ENCODE measurements at places on chromosomes 12 and 14. TPM values are rescaled to one million over a fixed set of nuclear protein-coding genes. Genes with fewer than 3 reads are reported as not detected.

MYH6 gene
- not detected for total RNA-seq

DNA sequence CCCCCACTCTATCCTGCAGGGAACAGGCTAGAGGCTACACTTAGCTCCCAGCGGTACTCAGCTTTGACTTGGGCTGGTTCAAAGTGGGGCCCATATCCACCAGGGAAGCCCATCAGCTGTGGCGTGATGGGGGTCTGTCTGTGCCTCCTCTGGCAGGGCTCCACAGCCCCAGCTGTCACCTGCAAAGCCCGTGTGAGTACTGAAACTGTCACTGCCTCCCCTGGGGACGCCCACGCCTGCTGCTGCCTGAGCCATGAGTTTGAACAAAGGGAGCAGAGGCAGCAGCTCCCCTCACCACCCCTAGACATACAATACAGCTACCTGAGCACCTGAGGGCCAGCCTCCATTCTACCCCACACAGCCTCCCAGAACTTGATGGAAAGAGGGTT, 5.0 kb downstream of the REM2 start:
- DNase-seq: no peak
- no peaks in the 10 kb centered on the region for H3K36me3 ChIP-seq
- H3K27me3 ChIP-seq: no peaks in the 10 kb centered on the region
- peaks cover 5% of the 10 kb centered on the region for H3K4me1 ChIP-seq

GRCh38 chr12:120470150-120470784, 719 bp upstream of the SRSF9 start:
- peaks cover 40% of the 10 kb centered on the region for H3K4me1 ChIP-seq
- peak overlapping the region; percentile 94 for H3K4me3 ChIP-seq
- H3K36me3 ChIP-seq: peaks cover 14% of the 10 kb centered on the region
- DNase-seq: no peak
- H3K27ac ChIP-seq: peak overlapping the region; percentile 90

GRCh38 chr12:30357766-30358490, 337.7 kb downstream of the IPO8 start:
- H3K4me3 ChIP-seq: no peak overlapping the region
- H3K36me3 ChIP-seq: no peaks in the 10 kb centered on the region
- H3K27ac ChIP-seq: no peak overlapping the region

GUCY2C gene
- 0.13 TPM for total RNA-seq

- no peaks in the 10 kb centered on the region for H3K36me3 ChIP-seq
- H3K27ac ChIP-seq: no peak overlapping the region
- no peaks in the 10 kb centered on the region for H3K27me3 ChIP-seq
- H3K4me3 ChIP-seq: no peak overlapping the region
- H3K4me1 ChIP-seq: no peaks in the 10 kb centered on the region
Observed at GRCh38 chr14:36751106-36751505, 89.4 kb downstream of the PAX9 start.

DNA sequence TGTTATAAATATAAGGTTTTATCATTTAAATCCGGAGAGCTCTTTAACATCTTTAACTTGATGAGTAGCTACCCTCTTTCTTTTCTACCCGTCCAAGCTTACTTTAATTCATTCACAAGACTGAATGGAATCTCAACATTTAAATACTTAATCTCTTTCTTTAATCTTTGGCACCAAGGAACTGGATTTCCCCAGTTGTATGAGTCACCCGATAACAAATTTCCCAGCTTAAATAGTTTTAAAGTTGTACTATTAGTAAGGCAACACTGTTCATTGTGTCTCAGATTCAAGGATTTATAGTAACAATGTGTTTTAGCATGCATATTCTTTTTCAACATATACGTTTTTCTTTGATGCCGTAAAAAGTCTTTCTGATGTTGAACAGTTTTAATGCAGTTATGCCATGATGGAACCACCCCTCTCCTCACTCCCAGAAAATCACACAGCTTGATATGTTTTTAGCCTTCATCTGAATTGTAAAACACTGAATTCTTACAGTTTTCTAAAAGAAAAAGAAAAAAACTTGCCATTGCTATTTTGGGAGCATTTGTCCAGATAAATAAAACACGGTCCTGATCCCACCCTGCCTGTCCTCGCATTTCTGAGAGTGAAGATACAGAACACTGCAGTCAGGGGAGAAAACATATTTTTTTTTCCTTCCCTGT, 16.0 kb upstream of the LRP6 start:
- H3K36me3 ChIP-seq: no peaks in the 10 kb centered on the region
- H3K4me3 ChIP-seq: no peak overlapping the region
- no peaks in the 10 kb centered on the region for H3K27me3 ChIP-seq
- H3K27ac ChIP-seq: no peak overlapping the region
- DNase-seq: no peak

GRCh38 chr12:90672081-90672480, 282.9 kb downstream of the CCER1 start:
- no peaks in the 10 kb centered on the region for H3K36me3 ChIP-seq
- no peaks in the 10 kb centered on the region for H3K4me1 ChIP-seq

CLEC4C gene
- total RNA-seq: not detected

ALX1 gene
- total RNA-seq: 0.23 TPM

ALDH2 gene
- total RNA-seq: 9.0 TPM

DNA sequence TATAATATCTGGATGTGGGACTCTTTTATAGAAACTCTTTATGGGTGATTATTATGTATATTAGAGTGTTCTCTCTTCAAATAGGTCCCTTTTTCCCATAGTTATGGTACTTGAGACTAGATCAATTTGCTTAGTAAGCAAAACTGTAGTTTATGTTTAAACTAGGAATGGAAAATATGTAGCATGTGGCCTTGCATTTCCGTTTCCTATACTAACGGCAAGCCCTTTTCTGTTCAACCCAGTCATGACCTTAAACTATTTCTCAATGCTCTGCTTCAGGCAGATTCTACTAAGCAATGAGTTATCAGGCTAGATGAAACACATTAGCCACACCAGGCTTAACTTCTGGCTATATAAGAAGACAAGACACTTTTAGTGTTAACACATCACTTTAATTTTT, 84.6 kb downstream of the OTOGL start:
- H3K27ac ChIP-seq: no peak overlapping the region
- H3K27me3 ChIP-seq: no peaks in the 10 kb centered on the region
- H3K36me3 ChIP-seq: no peaks in the 10 kb centered on the region
- H3K4me1 ChIP-seq: no peaks in the 10 kb centered on the region
- DNase-seq: no peak
- H3K4me3 ChIP-seq: no peak overlapping the region

DAO gene
- total RNA-seq: not detected

DNA sequence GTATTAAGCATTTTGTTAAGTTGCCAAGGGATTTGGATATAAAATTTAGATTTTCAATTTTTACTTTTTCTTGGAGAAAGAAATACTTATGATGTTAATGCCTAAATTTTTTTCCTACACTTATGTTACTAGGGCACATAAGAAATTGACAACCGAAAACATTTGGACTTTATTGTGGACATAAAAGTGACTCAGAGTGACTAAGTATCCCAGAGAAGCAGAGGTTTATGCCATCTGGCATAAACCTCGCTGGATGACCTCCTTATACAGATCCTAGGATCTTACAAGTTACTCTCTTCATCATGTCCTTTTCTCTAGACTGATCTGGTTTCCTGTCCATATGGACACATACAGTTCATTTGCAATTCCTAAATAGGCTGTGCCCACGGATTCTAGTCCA, 89.8 kb downstream of the RERG start:
- H3K4me3 ChIP-seq: no peak overlapping the region
- H3K4me1 ChIP-seq: no peaks in the 10 kb centered on the region
- no peak for DNase-seq
- no peaks in the 10 kb centered on the region for H3K27me3 ChIP-seq
- no peak overlapping the region for H3K27ac ChIP-seq

DNA sequence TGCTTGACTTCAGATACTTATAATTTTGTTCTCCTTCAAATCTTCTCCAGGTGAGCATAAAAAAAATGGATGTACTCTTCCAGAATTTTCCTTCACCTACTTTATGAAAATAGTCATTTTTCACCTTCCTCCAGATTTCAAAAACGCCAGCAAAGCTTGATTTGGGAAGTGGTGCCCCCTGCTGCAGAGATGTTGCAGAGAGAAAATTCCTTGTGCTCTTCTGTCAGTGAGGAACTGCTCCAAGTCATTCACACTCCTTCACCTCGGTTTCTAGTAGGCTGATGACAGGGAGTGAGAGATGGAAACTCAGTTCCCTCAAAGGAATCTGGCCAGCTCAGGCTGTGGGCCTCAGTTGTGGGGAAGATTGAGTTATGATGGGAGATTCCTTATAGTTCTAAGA, 24.2 kb upstream of the RNASE3 start:
- no peak overlapping the region for H3K4me3 ChIP-seq
- no peak overlapping the region for H3K27ac ChIP-seq
- no peaks in the 10 kb centered on the region for H3K36me3 ChIP-seq

CIT gene
- total RNA-seq: 67.9 TPM

NID2 gene
- 0.36 TPM for total RNA-seq

DNA sequence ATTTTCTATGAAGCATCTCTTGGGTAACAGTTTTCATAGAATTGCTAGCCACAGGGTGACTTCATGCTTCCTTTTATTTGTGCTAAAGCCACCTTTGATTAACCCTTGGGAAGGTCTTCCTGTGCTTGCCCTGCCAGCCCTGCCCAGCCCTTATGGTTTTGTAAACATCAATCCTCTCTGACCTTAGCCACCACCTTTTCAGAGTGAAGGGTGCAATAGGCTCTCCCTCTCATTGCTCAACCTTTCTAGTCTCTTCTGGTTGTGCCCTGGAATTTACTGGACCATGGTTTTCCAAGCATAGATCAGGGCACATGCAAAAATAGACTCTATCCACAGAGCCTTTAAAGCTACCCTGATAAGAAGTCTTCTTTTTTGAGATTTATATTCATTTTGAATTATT, 77.7 kb upstream of the FRMD6 start:
- no peaks in the 10 kb centered on the region for H3K36me3 ChIP-seq
- no peaks in the 10 kb centered on the region for H3K4me1 ChIP-seq
- no peak for DNase-seq
- no peak overlapping the region for H3K4me3 ChIP-seq
- no peaks in the 10 kb centered on the region for H3K27me3 ChIP-seq
- H3K27ac ChIP-seq: no peak overlapping the region

DNA sequence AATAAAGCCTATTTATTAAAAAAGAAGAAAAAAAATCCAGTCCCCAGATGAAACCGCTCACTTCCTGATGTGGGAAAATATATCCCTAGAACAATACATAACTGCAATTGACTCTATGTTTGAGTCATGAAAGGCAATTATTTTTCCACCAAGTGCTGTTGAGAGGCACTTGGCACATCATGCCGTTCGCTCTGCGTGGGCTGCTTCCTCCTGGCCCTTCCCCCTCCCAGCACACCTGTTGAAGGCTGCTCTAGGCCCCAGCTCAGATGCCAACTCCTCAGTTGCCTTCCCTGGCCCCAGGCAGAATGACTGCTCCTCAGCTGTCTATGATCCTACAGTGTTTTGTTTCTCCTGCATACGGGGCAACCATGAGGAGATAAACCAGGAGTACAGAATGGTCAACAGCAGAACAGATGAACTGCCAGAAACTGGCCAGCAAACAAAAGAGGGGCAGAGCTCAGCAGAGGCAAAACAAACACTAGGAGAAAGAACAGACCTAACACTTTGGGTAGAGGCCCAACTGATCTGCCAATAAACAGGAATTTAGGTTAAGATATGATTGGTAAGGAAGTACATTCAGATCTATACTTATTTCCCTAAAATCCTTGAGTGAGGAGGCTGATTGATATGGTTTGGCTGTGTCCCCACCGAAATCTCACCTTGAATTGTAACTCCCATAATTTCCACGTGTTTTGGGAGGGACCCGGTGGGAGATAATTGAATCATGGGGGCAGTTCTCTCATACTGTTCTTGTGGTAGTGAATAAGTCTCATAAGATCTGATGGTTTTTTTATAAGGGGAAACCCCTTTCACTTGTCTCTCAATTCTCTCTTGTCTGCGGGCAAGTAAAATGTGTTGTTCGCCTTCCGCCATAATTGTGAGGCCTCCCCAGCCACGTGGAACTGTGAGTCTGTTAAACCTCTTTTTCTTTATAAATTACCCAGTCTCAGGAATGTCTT, 58.6 kb downstream of the SLC38A1 start:
- no peaks in the 10 kb centered on the region for H3K27me3 ChIP-seq
- H3K27ac ChIP-seq: no peak overlapping the region
- H3K36me3 ChIP-seq: peaks cover 44% of the 10 kb centered on the region

A2ML1 gene
- not detected for total RNA-seq

DNA sequence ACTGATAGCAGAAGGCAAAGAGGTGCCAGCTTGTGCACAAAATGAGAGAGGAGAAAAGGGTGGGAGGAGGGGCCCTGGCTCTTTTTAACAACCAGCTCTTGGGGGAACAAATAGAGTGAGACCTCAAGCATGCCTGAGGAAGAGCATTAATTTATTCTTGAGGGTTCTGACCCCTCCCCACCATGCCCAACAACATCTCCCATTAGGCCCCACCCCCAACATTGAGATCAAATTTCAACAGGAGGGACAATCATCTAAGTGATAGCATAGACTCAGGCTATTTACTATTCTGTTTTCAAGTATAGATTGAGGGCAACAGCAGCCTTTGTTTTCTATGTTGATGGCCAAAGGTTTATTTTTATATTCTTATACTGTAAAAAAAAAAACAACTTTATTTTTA, 59.7 kb downstream of the FUT8 start:
- no peak overlapping the region for H3K27ac ChIP-seq
- no peaks in the 10 kb centered on the region for H3K4me1 ChIP-seq
- no peak for DNase-seq
- H3K27me3 ChIP-seq: no peaks in the 10 kb centered on the region
- no peaks in the 10 kb centered on the region for H3K36me3 ChIP-seq
- no peak overlapping the region for H3K4me3 ChIP-seq

HOXC11 gene
- 17.0 TPM for total RNA-seq

- no peak overlapping the region for H3K27ac ChIP-seq
- DNase-seq: no peak
- H3K4me3 ChIP-seq: no peak overlapping the region
- 0 out of 2 replicates have a peak, but pooled peaks cover 3% of the 10 kb centered on the region for H3K4me1 ChIP-seq
Observed at GRCh38 chr14:68373847-68374444, 418.9 kb downstream of the ZFP36L1 start.

DNA sequence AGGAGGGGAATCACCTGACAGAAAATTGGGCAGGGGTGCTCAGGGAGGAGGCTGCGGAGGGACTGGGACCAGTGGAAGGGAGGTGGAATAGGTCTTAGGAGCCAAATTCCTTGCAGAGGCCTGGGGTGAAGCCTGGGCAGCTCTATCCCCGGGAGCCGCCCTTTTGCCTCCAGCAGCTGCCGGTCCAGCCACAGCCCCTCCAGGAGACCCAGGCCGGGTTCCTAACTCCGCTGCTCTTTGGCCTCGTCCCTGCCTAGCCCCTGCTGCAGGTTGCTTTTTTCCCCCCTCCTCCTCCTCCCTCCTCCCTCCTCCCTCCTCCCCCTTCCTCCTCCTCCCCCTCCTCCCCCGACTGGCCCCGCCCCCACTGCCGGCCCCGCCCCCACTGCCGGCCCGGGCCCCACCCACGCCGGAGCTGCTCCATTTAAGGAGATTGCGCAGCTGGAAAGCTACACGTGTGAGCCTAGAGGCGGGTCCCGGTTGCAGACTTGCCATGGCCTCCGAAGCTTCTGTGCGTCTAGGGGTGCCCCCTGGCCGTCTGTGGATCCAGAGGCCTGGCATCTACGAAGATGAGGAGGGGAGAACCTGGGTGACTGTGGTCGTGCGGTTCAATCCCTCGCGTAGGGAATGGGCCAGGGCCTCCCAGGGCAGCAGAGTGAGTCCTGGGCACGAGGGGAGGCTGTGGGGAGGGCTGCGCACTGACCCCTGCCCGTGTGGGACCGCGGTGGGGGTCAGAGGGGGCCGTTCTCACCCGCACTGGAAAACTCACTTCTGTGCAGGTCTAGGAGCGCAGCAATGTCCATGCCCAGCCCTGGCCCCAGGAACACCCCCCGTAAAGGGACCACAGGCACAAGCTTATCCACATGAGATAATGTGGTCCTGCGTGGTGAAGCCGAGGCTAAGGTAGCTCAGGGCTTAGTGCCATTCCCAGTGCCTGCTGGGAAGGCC, at the start of gene TCL1B:
TCL1B (plus strand) TSS at position 449 of the 945 bp plus-strand sequence; CDS start at position 491, 42 bp downstream.
- no peaks in the 10 kb centered on the region for H3K27me3 ChIP-seq
- H3K36me3 ChIP-seq: no peaks in the 10 kb centered on the region
- no peaks in the 10 kb centered on the region for H3K4me1 ChIP-seq
- H3K27ac ChIP-seq: no peak within 1 kb of the TSS
- DNase-seq: no peak

Measured in Panc1 (cell line).